HFFc6 (cell line): ENCODE measurements at places on chromosomes 13 and 19. TPM values are rescaled to one million over a fixed set of nuclear protein-coding genes. Genes with fewer than 3 reads are reported as not detected.

Gene SPINT2
- 0.84 to 3.8 TPM (median 3.5 TPM) in 3 replicates for total RNA-seq

Gene ZNF534
- not detected in 3 replicates for total RNA-seq

Gene ZNF850
- 1.7 to 2.4 TPM (median 1.8 TPM) in 3 replicates for total RNA-seq

Gene DNMT1
- 84.7 to 133 TPM (median 124 TPM) in 3 replicates for total RNA-seq

Gene PSG3
- not detected in 3 replicates for total RNA-seq

Gene FFAR1
- not detected in 2 replicates for total RNA-seq

Gene GNA15
- total RNA-seq: 0.11 TPM in 1 of 3 replicates, not detected in the others

Gene IFNL1
- not detected in 2 replicates for total RNA-seq

Gene ZNF835
- not detected in 3 replicates for total RNA-seq

Gene LGALS14
- total RNA-seq: not detected in 3 replicates

Gene TUBB4A
- not detected in 3 replicates for total RNA-seq

Gene HCST
- total RNA-seq: 1.8 to 2.5 TPM (median 2.1 TPM) in 3 replicates
